Right forelimb (tissue), 1 donor: ENCODE measurements at places on chromosomes 7 and 10.

DNA sequence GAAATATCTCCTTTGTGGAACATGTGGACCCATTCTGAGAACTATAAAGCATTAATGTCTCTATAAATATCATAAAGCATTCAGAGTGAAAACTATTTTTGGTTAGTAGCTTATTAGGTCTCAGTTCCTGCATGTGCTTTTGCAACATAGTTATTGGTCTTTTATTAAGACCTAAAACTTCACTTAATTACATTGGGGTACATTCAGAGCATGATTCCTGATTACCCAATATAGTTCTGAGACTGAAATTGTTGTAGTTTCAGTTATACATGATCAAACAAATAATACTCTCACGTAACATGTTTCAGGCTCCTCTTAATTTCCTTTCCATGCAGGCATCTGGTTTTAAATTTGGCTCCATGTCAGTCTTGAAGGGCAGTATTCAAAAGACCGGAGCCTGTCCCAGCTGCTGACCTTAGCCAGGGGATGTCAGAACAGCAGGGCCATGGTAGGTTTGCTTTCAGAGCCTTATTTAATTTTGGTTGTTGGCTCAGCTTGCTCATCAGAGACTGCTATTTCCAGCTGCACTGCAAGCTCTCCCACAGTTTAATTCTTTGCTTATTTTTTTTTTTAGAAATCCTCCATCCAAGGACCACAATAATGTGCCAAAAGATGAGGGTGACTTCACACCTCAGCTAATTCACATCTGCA lies 447.8 kb upstream of the FZD8 start:
- DNase-seq: no peak

- no peak for DNase-seq
These were observed 9.1 kb downstream of the TRPV6 start for GRCh38 chr7:142876236-142876960.

DNA sequence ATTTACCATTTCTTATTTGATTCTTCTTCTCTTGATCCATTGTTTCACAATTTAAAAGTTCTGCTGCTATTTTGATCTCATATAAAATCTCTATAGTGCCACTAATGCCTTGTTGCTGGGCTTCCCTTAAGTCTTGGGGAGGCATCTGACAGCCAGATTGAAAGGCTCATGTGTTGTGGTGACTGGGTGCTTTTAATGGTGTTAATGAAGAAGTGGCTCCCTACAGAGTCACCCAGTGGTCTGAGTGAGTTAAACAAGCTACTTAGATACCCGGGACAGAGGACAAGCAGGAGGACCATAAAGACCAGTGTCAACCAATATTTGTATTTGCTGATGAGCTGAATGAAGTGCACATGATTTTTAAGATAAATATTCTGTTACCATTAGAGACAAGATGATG lies 176.4 kb upstream of the HABP2 start:
- no peak for DNase-seq

GRCh38 chr7:74231232-74231590 lies 21.4 kb downstream of the LAT2 start:
- DNase-seq: no peak
